ENCODE measurements at places on chromosomes 4 and X.

GRCh38 chr4:13430834-13431568 is 53.1 kb downstream of the RAB28 start:
- H3K4me1 ChIP-seq, result peaks cover 25% of the 10 kb centered on the region
- no peak for DNase-seq
- H3K36me3 ChIP-seq, result peaks cover 6% of the 10 kb centered on the region
- no peak overlapping the region for H3K27ac ChIP-seq

DNA sequence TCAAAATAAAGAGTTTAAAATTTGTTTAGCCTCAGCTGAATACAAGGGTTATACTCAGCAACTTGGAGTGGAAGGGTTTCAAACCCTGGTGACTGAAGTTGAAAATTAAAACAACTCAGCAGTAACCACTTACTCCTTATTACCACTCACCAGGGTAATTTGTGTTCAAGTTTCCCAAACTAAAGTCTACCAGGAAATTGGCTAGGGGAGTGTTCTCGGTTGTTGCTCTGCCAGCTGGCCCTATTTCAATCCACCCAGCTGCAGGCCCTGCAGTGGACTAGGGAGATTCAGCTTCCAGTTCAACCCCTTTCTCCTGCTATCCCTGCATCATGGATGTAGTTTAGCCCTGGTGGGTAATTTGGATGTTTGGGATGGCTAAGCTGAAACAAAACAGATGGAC is 37.8 kb upstream of the EXOC1L start:
- DNase-seq, result no peak
- H3K36me3 ChIP-seq, result no peaks in the 10 kb centered on the region
- H3K27ac ChIP-seq, result no peak overlapping the region
- peaks cover 2% of the 10 kb centered on the region for H3K27me3 ChIP-seq
- H3K4me1 ChIP-seq, result no peaks in the 10 kb centered on the region

DNA sequence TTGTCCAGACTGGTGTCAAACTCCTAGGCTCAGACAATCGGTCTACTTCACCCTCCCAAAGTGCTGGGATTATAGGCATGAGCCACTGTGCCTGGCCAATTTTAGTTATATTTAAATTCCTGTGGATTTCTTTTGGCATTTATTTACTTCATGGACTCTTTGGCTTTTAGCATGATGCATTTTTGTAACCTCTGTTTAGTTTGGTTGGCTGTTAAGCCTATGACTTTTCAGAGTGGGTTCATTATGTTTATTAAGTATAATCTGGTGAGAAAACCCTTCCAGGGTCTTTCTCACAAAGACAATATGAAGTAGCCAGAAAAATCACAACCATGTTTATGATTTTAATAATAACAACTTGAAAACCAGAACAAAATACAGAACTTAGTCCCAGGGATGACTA is 49.4 kb downstream of the USP38 start:
- no peak overlapping the region for H3K27ac ChIP-seq
- H3K4me1 ChIP-seq, result peaks cover 9% of the 10 kb centered on the region
- H3K36me3 ChIP-seq, result no peaks in the 10 kb centered on the region
- no peak for DNase-seq
- H3K4me3 ChIP-seq, result no peak overlapping the region

DNA sequence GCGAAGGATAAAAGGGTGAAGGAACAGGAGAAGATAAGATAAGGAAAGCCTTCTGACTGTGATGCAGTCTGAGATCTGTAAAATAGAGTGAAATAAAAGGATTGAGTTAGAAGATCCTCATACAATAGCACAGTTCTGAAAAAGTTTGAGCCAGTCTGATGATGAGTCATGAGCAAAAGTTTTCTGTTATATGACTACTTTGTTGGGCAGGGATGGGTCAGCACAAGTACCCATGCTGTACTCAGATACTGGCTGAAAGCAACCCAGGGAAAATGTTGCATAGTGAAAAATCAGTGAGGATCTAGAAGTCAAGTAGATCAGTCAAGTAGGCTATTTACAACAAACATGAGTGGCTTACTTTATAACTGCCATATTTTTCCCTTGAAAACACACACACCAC is 253.5 kb downstream of the PCDH10 start:
- no peaks in the 10 kb centered on the region for H3K4me1 ChIP-seq
- no peak for DNase-seq
- H3K4me3 ChIP-seq, result no peak overlapping the region
- H3K27ac ChIP-seq, result no peak overlapping the region
- H3K27me3 ChIP-seq, result no peaks in the 10 kb centered on the region
- H3K36me3 ChIP-seq, result no peaks in the 10 kb centered on the region

DNA sequence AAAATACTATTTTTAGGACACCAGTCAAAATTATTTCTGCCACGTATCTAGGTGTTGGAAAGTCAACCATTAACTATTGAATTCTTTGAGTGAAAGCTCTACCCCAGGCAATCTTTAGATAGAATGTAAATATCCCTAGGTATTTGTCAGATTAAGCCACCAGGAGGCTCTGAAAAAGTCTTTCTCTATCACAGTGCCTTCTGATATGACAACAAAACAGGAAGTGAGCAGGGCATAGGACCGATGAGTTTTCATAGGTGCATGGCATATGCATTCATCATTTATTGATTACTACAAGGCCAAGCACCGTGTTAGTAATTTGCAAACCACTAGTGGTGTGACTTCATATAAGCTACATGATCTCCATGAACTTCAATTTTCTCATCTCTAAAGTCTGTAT is 333.6 kb upstream of the F9 start:
- H3K36me3 ChIP-seq, result no peaks in the 10 kb centered on the region
- H3K27ac ChIP-seq, result no peak overlapping the region
- H3K27me3 ChIP-seq, result peaks cover 27% of the 10 kb centered on the region

DNA sequence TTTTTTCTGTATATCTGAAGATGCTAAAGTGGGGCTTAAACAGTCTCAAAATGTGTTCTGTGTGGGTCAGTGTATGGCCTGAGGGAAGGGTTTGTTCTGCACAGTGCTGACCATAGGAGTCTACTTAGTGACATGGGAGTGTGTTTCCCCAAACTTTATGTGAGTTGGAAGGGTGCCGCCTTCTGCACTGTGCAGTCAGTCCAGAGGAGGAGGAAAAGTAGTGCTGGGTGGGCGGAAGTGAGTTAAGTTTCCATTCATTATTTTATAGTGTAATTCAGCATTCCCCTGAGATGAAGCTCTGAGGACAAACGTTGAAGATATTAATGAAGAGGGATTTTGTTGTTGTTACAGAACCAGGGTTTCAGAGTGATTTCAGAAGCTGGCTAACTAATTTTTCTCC is 2.9 kb downstream of the CHST7 start:
- H3K27ac ChIP-seq, result peak overlapping the region; percentile 83
- DNase-seq, result no peak
- H3K36me3 ChIP-seq, result peaks cover 7% of the 10 kb centered on the region
- peaks cover 59% of the 10 kb centered on the region for H3K4me1 ChIP-seq
- peak overlapping the region; percentile 82 for H3K4me3 ChIP-seq

DNA sequence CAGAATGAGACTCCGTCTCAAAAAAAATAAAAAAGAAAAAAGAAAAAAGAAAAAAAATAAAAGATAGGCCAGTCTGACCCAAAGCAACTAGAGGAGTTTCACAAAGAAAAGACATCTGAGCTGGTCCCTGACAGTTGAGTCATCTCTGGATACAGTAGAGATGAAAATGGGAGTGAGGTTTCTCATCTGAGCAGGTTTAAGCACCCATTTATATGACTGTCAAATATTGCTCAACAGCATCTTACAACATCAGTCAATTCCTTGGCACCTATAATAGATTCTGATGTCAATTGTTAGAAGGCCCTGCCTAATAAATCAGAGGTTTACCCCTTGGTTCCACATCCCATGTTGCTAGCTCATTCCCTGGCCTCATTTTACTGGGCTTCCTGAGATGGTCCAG is 490.5 kb downstream of the MAGEE1 start:
- H3K27ac ChIP-seq, result no peak overlapping the region
- no peaks in the 10 kb centered on the region for H3K27me3 ChIP-seq
- H3K4me3 ChIP-seq, result no peak overlapping the region
- H3K4me1 ChIP-seq, result no peaks in the 10 kb centered on the region
- DNase-seq, result no peak

DNA sequence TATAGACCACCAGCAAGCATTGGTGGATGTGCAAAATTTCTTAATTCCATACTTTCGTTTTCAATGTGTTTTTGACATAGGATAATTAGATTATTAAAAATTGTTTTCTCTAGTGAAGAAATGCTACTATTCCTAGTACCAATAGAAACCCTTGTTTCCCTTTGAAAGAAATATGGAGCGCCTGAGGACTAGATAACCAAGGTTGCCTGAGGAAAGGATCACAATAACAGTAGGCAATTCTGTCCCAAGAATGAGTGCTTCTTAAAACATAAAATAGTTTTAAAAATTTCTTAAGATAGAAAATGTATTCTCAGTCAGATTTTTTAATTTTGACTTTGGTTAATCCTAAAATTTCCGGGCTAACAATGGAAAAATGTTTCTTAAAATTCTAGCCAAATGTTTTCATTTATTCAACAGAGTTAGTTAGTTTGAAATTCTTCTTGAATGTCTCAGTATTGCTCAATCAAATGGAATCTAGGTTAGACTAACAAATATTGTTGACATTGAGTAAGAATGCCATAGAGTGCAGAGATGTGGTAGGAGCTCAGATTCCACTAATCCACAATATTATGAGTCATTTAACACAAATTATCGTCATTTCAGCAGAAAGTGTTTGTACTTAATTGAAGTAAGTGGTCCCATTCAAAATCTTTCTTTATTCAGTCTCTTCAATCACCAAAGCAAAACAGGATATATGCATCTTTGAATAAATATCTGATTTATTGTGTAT is 666.0 kb downstream of the GRID2 start:
- no peak for DNase-seq
- H3K27ac ChIP-seq, result no peak overlapping the region
- no peaks in the 10 kb centered on the region for H3K4me1 ChIP-seq
- H3K36me3 ChIP-seq, result no peaks in the 10 kb centered on the region

GRCh38 chrX:97155816-97156215 is 272.1 kb downstream of the RPA4 start:
- no peak overlapping the region for H3K4me3 ChIP-seq
- no peak overlapping the region for H3K27ac ChIP-seq
- H3K36me3 ChIP-seq, result no peaks in the 10 kb centered on the region
- H3K27me3 ChIP-seq, result no peaks in the 10 kb centered on the region
- no peak for DNase-seq

DNA sequence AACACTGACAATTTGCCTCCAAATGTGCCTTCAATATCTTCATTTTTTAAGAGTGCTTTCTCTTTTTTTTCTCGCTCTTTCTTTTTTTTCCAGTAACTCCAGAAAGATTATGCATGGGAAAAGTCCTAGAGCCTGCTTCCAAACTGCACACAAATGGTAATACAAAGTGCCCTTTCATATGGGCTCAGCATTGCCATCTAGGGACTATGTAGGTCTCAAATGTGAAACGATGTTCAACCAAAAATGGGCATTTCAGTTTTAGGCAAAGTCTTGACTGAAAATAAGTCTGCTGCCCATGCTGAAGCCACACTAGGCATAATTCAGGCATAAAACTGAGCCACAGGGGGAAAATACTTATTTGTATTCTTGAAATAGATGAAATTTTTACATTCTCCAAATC is 65.6 kb downstream of the SYNPO2 start:
- H3K36me3 ChIP-seq, result no peaks in the 10 kb centered on the region
- no peak for DNase-seq
- no peaks in the 10 kb centered on the region for H3K4me1 ChIP-seq

DNA sequence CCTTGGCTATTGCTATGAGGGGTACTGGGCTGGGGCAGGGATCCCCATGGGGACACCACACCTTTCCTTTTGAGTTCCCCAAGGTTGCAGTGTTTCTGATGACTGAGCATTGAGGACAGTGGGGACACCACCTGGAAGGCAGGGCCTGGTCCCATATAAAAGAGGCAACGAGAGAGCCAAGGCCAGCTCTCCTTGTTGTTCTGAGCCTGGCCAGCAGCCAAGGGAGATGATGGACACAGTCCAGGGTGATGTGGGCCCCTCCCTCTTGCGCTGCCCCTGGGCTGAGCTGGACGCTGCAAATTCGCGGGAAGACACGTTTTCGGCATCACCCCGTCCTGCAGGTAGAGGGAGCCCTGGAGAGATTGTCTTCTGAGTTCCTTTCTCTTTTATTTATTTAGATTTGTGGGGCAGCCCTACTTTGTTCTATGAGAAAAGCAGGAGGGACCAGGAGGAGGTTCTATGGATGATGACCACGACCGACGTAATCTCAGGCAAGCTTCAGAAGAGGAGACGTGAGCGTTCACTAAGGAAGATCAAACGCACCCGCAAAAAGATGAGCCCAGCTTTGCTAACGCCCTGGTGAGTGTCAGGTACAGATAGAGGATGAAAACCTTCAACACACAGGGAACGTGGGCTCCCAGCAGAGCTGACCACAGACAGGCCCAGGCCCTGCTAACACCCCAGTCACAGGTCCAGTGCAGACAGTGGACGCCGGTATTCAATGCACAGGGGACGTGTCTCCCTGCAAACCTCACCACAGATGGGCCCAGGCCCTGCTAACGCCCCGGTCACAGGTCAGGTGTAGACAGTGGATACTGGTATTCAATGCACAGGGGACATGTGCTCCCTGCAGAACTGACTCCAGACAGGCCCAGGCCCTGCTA is 97.4 kb downstream of the SHOX start:
- no peaks in the 10 kb centered on the region for H3K27me3 ChIP-seq
- no peak overlapping the region for H3K4me3 ChIP-seq
- no peak overlapping the region for H3K27ac ChIP-seq

Measured in activated CD4-positive, alpha-beta memory T cell treated with anti-CD3 and anti-CD28 coated beads for 36 hours (primary cell).